ENCODE measurements at places on chromosomes 3 and 15. TPM values are rescaled to one million over a fixed set of nuclear protein-coding genes. Genes with fewer than 3 reads are reported as not detected.

- no peak for DNase-seq
These were observed 1.4 kb downstream of the CCR5AS start for GRCh38 chr3:46405301-46406019.

GRCh38 chr3:106296062-106296461 lies 427.2 kb upstream of the CBLB start:
- DNase-seq, result no peak

- no peak for DNase-seq
These were observed 7.0 kb upstream of the TFG start for GRCh38 chr3:100702082-100702979.

DNA sequence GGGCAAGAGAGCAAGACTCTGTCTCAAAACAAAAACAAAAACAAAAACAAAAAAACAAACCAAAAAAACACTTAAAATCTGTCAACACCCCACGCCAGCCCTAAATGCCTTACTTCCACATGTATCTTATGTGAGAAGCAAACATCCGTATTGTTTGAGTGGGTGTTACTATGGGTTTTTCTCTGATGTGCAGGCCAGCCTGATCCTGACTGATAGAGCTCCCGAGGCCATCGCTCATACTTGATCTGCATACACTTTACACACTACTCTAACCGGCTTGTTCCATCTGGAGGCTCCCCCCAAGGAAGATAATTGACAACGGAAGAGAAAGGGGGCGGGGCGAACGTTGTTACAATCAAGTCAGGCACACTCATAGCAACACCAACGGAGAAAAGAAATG lies 237.4 kb downstream of the TBL1XR1 start:
- no peak for DNase-seq

The MEX3B gene
- 1.2 TPM for total RNA-seq

The BBS4 gene
- 20.7 TPM for total RNA-seq

The CKMT1B gene
- total RNA-seq, result 0.21 TPM

The SLC38A3 gene
- total RNA-seq, result 7.5 TPM

The CCR9 gene
- total RNA-seq, result not detected

The TMA7 gene
- 178 TPM for total RNA-seq

The TNFAIP8L3 gene
- 0.61 TPM for total RNA-seq

The RARRES1 gene
- 2.4 TPM for total RNA-seq
